Stimulated activated CD8-positive, alpha-beta memory T cell treated with anti-CD3 and anti-CD28 coated beads, Interleukin-15, amount 100 ng/mL, for 24 hours (primary cell): ENCODE measurements at places on chromosomes 16 and 17.

DNA sequence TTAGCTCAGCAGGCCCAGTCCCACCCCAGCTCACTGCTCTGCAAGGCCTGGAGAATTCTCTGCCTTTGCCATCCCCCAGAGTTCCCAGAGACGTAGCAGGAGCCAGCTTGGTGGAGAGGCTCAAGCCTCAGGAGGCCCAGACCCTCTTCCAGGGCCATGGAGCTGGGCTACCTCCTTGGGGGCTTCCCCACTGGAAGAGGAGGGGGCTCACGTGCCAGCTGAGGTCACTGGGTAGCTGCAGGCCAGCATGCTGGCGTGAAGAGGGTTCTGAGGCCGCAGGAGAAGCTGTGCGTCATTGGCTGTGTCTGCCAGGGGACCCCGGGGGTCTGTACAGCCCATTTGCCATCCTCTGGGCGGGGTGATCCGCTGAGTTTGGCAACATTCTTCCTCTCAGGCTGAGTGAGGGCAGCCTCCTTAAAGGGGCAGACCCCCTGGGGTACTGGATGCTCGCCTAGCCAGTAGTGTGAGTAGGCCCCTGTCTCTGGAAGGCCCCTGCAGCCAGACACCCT, 131.6 kb downstream of the RAB11FIP4 start:
- no peak for DNase-seq

DNA sequence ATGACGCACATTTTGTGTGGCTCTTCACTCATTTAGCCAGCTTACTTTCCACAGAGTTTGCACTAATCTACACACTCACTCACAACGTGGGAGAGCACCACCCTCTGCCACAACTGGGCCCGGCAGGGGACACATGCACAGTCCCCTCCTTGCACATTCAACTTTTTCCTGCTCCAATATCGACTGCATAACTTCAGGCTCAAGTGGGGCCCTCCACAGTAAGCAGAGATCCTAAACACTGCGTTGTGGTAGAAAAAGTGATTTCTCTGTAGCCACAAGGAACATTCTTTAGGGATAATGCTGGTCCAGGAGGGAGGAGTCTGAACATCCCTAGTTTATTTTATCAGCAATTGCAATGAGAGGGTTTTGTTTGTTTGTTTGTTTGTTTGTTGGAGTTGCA, 40.0 kb downstream of the MRPS23 start:
- DNase-seq, result no peak

DNA sequence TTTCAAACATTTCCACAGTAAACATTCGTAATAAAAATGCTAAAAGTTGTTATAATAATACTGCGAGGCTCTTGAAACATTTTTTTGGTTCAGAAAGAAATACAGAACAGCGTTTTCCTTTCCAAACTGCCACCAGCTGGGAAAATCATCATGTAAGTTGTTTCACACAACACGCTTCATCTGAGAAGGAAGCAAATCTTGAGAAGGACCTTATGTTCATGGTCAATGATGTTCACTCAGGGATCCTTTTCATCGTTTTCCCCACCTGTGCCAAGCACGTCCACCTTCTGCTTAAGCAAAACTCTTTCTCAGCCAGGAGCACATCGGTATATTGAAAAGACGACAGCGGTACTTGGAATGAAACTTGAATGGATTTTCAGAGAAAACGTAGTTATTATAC, 274.5 kb upstream of the ELAC2 start:
- DNase-seq, result no peak

DNA sequence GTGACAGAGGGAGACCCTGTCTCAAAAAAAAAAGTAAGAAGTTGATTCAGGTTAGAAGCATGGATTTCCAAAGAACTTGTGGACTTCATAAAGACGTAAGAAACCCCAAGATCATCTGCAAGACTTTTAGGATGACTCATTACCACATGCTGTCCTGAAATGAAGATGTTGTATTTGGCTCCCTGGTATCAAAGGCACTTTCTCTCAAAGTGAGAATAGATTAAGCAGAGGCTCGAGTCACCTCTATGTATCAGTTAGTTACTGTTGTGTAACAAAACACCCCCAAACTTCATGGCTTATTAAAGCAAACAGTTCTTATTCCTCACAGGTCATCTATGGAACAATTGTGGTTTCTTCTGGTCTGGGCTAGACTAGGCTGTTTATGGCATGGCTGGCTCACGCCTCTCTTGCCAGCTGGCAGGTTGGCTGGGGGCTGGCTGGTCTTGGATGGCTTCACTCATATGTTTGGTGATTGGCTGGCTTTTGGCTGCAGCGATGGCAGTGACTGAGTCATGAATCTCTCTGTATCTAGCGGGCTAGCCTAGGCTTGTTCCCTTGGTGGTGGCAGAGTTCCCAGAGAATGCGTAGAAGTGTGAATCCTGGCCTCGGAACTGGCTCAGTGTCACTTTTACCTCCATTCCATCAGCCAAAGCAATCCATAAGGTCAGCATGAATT, 60.4 kb upstream of the MSI2 start:
- DNase-seq, result no peak
